ENCODE measurements at places on chromosomes 1 and 21.

GRCh38 chr1:85601901-85602300 is 21.3 kb downstream of the CCN1 start:
- no peak for DNase-seq

- DNase-seq = no peak
These were observed 10.1 kb downstream of the TMCC2 start for GRCh38 chr1:205237526-205238484.

- DNase-seq = no peak
These were observed 145.6 kb downstream of the NR5A2 start for GRCh38 chr1:200173097-200173618.

GRCh38 chr1:84825161-84825560 is 67.8 kb downstream of the LPAR3 start:
- DNase-seq = no peak

GRCh38 chr1:67213164-67213563 is 46.9 kb downstream of the IL23R start:
- DNase-seq = no peak

GRCh38 chr21:22536509-22536908 is 1538.3 kb downstream of the NCAM2 start:
- DNase-seq = no peak

GRCh38 chr1:224182866-224183590 is at the start of gene DEGS1:
Gene DEGS1 (plus strand): TSS chr1:224183240. CDS start chr1:224183337, 97 bp downstream.
- DNase-seq = peak; percentile 90

DNA sequence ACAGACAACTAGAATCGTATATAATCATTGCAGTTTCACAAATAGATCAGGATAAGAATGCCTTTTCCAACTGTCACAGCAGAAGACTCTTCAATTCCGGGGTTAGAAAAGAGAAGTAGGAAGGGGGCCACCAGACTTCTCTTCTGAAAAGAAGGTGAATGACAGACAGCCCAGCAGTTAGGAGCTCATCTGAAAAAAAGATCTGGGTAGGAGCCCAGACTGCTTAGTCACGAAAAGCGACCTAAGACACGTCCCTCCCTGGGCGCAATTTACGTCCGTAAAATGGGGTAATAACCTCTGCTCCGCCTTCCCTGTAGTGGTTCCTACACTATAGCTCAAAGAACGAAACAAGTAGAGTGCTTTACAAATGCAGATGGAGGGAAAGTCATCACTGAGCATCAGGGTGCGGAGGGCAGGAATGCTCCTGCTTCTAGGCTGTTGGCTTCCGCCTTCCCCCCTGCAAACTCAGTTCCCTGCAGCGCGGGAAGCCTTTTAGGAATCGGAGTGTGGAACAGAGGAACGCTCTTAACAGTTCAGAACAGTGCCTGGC is 582 bp downstream of the ORC1 start:
- DNase-seq = no peak

- no peak for DNase-seq
These were observed 3.6 kb upstream of the CSTB start for GRCh38 chr21:43779660-43780059.

DNA sequence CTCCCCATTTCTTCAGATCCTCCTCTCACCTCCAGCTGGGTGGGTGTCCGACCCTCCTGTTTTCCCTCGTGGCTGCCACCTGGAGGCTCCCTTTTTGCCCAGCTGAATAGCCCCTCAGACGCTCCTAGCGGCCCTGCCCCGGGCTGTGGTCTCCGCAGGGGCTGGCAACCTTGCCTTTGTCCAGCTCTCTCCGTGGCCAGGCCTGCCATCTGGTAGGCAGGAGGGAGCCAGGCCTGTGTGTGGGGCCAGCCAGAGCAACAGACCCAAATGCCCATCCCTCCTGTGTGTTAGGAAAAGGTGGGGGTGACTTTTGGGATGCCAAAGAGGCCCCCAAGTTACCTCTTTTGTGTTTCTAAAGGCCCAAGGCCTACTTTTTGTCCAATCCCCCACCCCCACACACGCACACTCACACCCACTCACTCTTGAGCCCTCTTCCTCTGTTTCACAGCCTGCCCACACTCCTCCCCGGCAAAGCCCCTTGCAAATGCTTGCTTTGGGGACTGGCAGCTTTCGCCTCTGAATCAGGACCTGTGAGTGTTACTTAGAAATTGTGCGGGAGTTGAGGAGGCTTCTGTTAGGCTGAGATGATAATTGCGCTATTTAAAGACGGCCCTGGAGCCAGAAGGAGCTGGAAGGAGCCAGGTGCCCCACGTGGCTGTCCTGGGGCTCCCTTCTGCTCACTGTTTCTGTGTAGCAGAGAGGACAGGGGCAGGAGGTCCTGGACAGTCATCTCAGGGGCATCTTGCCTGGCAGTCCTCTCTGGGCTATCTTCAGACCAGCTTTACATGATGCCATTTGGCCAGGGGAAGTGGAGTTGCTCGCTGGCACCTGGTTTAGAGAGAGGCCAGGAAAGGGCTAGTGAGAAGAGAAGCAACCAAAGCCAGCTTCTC is 9.1 kb downstream of the PPFIA4 start:
- no peak for DNase-seq

- DNase-seq = peak; percentile 35
These were observed 47.4 kb upstream of the PRDX6 start for GRCh38 chr1:173429471-173430402.

- no peak for DNase-seq
These were observed 208.1 kb downstream of the TGFB2 start for GRCh38 chr1:218553197-218553596.

GRCh38 chr1:163472651-163473248 is 151.0 kb downstream of the NUF2 start:
- DNase-seq = no peak

DNA sequence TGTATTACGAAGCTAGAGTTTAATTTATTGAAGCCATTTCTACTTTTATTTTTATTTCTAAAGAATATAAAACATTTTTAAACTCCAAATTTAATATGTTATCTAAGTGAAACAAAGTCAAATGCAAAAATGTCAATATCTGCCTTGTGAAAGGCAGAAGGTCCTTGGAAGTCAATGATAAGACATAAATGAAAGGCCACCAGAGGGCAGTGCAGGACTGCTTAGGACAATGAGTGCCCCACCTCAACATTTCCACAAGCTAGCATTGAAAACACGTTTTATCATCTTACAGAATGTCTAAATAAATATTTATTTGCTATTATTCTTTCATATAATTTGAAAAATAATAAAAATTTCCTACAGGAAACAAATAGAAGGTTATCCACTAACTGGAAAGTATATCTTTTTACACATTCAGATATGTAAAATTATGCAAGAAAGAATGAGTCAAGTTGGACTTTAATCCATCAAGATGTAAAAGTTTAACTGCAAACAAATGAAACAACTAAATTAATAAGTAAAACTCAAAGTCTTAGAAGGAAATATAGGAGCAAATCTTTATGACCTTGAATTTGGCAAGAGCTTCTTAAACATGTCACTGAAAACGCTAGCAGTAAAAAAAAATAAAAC is 140.1 kb upstream of the FMN2 start:
- peak; percentile 77 for DNase-seq

DNA sequence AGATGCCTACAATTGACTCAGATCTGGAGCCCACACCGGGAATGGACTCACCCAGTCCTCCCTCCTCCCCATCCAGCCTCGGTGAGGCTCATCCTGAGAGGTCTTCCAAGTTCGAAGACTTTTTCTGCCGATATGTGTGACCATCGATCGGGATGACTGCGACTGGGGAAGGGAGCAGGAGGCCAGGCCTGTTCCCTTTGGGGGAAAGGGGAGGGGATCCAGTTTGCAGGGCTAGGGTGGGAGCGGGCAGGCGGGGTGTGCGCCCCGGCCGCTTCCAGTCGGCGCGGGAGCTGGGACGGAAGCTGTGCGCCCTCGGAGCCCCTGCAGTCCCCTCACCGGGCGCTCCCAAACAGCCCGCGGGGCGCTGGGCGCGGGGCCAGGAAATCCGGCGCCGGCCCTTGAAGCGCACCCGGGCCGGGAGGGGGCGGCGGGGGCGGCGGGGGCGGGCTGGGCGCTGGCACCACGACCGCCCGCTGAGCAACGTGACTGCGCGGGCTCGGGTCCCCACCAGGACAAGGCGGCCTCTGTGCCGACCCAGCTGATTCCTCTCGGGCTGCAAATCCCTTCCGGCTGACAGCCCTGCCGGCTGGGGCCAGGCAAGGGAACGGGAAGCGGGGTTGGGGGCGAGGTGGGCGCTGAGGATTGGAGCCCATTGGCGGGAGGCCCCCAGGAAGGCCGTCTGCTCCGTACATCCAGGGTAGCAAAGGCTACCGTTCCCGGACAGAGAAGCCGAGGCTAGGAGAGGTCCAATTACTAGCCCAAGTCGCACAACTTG is 103.9 kb downstream of the EBNA1BP2 start:
- DNase-seq = no peak

DNA sequence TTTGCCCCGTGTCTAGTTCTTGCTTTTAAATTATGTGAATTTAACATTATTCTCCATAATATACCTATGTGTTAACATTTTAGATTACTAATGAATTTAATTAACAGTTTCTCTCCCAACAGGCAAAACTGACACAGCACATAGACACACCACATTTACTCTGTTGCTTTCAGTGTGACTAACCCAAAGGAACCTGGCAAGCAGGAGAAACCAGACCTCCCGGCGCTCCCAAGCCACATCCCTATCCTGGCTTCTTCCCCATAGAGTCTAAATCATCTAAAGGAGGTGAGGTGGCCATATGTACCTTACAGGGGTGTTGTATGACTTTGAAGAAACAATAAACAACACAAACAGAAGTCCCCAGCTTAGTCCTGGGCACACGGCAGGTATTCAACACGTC is 69.2 kb downstream of the CAPZB start:
- no peak for DNase-seq

DNA sequence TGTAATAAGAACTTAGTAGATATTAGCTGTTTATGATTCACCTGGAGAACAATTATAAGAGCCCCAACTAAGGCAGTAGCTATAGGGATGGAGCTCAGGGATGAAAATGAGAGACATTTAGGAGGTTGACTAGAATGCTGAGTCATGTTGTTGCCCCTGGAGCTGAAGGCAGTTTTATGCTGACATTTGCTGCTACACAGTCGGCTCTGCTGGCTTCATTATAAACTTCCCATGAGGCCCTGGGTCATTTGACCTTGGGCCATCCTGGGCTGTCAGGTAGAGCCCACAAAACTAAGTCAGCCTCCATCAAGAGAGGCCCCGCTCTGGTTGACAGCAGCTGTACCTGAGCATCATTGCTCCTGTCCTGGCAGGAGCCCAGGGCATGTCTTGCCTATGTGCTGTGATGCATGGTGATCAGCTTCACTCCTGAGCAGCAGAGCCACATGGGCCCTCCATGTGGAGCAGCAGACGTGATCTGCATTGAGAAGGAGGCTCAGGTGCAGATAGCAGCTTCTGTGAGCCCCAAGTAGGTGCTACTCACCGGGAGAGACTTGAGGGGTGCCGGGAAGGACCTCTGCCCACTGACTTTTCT is 112.4 kb downstream of the TBX19 start:
- no peak for DNase-seq

DNA sequence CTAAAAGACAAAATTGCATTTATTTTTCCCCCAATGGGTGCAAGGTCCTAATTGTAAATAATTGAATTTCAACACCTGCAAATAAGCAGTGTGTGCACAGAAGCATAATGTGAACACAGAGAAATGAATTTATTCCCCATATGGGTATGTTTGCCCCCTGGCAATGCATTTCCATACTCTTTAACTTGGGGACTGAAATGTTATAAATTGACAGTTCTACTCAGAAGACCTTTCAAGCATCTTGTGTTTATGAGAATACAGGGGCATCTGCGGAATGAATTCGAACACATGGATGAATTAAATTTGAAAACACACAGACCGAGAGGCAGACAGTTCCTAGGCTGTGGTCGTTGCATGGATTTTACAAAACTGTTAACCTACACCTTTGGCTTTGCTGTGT is 3.5 kb downstream of the PBX1 start:
- DNase-seq = no peak

DNA sequence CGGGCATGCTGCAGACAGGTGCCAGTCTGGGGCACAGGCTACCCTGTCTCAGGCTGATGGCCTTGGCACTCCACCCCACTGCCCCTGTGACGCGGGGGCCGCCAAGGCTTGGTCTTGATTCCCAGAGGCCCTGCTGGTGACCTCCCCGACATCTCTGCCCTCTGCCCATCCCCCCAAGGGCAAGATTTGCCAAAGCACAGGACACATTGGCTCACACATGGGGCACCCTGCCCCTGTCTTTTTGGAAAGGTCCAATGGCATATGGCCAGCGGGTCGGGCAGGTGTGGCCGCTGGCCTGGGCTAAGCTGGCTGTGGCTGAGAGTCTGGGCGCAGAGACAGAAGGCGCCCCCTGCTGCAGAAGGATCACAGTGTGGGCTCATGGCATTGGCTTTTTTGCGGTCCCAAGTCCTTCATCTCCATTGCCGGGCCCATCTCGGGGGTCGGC is 4.6 kb downstream of the MIB2 start:
- DNase-seq = no peak

- no peak for DNase-seq
These were observed 462.1 kb upstream of the C1orf87 start for GRCh38 chr1:60535713-60536112.

- DNase-seq = no peak
These were observed 34.4 kb upstream of the ROR1 start for GRCh38 chr1:63739452-63739851.

DNA sequence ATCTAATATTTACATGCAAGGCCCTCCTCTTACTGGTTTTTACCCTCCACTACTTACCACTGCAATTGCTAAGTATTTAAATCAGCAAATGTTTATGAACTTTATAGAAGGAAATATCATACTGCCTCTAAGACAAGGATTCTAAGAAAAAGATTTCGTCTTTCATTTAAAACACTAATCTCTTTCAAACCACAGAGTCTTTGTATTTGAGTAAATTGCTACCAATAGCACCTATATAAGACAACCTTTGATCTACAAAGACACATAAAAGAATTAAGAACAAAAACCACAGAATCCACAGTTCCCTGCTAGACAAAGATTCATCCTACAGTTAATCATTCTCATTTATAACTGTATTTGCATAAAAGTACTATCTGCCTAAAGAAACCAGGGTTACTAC is 37.6 kb downstream of the RNF115 start:
- no peak for DNase-seq

GRCh38 chr1:13642306-13643004 is 57.5 kb upstream of the PRDM2 start:
- DNase-seq = no peak

DNA sequence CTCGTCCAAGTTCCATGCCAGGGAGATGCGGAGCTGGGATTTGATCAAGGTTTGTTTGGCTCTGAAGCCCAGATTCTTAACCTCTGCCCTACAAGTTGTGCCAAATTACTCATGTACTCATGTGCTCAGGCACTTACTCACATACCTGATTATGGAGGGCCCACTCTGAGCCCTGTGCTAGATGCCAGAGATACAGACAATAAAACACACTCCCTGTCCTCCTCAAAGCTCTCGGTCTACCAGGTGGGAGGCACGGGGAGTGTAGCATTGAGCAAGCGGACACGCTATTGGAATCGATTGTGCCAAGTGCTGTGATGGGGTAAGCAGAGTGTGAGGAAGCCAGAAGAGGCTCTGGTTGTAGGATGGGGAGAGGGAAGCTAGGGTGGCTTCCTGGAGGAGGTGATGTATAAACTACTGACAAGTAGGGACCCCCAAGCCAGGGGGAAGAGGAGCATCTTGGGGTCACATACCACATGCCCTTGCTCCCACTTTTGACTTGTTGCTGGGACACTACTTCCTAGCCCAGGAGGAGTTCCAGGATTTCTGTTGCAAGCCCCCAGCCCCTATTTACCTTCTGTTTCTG is 49.8 kb upstream of the IFNLR1 start:
- no peak for DNase-seq
